ENCODE measurements at places on chromosomes 7 and 10.

DNA sequence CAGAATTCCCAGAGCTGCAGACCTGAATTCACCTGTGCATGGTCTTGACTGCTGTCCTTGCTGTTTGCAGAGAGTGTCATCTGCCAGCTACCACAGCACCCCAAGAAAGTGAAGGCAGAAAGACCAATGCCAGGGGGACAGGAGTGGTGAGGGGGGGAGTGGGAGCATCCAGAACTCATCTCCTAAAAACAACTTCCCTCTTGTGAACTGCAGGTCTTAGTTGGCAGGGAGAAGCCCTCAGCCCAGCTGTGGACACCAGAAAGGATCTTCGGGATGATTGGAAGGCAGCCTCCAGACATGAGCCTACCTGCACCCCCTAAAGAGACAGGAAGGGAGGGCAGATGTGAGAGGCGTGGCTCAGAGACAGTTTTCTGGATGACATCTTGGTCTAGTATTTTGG is 615.8 kb upstream of the MGMT start:
- no peak for DNase-seq

DNA sequence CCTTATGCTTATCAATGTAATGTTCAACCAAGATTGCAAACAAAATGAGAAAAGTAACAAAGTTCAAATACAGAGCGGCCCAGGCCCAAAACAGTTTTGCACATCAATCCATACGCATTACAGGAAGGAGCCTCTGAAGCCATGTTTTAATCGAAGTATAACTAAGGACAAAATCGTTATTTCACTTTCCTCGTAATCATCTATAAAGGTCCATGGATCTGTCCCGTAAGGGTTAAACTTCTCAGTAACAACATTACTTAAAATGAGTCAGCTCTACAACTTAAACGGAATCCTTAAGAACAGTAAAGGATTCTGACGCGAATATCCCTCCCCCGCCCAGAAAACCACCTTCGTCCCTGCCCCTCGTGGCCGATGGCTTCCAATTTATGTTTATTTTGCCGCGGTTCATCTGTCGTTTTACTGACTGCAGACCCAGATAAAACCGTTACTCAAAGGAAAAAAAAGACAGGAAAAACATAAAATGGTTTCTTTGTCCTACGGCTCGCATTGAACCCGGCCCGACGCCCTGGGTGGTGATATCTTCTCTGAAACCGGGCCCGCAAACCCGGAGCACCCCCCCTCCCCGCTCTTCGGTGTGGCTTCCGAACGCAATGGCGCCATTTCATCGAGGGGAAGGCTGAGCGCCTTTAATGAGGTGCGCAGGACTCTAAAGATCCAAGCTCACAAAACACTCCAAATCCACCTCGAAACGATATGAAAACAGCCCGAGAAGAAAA is 1.1 kb downstream of the HNRNPA2B1 start:
- peak; percentile 41 for DNase-seq

GRCh38 chr10:80538481-80539185 is 931 bp downstream of the SH2D4B start:
- no peak for DNase-seq

DNA sequence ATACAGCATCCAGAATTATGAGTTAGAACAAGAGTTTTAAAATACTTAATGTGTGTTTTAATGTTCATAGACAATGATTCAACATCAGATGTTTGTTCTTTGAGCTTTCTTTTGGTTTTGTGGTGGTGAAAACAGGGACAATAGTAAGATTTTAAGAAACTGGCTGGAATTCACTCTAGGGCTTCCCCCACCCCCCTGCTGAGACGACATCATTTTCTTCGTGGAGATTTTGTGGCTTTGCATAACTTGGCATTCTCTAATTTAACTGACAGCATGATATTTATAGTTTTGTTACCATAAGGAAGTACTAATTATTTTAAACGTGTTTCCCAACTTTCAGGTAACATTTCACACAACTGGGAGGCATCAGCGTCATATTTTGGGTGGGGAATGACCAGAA is 184.1 kb downstream of the BICC1 start:
- no peak for DNase-seq

DNA sequence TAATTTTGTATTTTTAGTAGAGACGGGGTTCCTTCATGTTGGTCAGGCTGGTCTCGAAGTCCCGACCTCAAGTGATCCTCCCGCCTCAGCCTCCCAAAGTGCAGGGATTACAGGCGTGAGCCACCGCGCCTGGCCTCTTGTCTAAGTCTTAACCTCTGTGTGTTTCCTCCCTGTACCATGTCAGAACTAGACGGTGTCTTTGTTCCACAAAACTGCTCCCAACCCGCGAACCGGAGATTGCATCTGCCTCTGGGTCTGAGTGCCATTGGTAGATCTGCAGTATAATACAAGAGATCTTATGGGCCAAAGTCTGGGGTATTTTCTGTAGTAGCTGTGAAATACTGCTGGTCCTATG is 1.3 kb upstream of the EEF1AKMT2 start:
- no peak for DNase-seq

GRCh38 chr10:11489591-11489990 is 121.9 kb downstream of the USP6NL start:
- DNase-seq: no peak
